ENCODE measurements at places on chromosomes 7 and 10. TPM values are rescaled to one million over a fixed set of nuclear protein-coding genes. Genes with fewer than 3 reads are reported as not detected.
A peak's percentile ranks its signal among the peaks of the same experiment; 100 is the strongest.

The CDNF gene
- 0.34 TPM for total RNA-seq

- DNase-seq: no peak
Measured at GRCh38 chr7:85102813-85103350, 84.0 kb downstream of the SEMA3D start.

DNA sequence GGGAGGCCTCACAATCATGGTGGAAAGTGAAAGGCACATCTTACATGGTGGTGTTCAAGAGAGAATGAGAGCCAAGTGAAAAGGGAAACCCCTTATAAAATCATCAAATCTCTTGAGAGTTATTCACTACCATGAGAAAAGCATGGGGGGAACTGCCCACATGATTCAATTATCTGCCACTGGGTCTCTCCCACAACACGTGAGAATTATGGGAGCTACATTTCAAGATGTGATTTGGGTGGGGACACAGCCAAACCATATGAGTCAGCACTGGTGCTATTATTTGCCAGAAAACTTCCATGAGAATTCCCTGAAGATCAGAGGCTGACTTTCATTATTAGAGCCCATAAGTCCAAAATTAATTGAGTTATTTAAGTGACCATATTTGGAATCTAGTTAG, 1001.2 kb upstream of the POT1 start:
- DNase-seq: no peak

- peak; percentile 31 for DNase-seq
Measured at GRCh38 chr7:1951159-1951536, 281.1 kb downstream of the ELFN1 start.

DNA sequence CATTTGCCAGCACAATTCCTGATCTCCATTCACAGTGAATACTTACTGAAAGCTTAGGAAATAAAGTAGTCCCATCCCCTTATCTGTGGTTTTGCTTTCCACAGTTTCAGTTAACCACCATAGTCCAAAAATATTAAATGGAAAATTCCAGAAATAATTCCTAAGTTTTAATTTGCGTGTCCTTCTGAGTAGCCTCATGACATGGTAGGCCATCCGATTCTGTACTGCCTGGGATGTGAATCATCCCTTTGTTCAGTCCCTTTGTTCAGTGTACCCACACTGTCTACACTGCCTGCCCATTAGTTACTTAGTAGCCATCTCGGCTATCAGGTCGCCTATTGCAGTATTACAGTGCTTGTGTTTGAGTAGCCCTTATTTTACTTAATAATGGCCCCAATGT, 14.2 kb downstream of the RAB11FIP2 start:
- no peak for DNase-seq

DNA sequence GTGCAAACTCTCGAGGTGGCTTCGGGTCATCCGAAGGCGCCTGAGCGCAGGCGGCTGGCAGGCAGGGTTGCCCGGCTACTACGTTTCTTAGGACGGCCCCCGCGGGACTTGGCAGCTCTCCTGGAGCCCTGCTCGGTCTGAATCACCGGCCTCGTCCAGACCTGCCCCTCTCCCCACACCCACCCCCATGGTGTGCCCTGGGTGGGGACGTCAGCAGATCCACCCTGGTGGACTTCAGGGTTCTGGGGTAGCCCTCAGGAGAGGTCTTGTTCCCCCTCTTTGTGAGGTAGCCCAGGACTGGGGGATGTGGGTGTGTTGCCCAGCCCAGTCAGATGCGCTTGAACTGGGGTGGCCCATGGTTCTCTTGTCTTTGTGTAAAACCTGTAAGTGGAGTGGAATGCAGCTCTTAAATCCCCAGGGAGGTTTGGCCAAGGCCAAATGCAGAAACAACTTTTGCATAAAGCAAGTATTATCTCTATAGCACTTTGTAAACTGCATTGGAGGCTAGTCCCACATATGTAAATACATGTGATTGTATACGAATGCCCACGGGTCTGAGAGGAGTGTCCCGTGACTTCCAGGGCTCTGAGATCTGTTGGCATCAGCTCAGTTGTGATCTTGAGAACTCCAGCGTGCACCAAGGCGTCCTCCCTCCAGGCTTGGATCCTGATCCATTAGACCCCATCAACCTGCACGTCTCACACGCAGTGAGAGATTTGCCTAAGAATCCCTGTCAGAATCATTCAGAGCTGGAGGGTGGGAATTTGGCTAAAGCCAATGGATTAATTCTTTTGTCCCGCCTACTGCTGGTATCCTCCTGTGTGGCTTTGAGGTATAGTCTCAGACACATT, 1.8 kb downstream of the PFKFB3 start:
- DNase-seq: no peak

The ASCC1 gene
- 40.2 TPM for total RNA-seq

DNA sequence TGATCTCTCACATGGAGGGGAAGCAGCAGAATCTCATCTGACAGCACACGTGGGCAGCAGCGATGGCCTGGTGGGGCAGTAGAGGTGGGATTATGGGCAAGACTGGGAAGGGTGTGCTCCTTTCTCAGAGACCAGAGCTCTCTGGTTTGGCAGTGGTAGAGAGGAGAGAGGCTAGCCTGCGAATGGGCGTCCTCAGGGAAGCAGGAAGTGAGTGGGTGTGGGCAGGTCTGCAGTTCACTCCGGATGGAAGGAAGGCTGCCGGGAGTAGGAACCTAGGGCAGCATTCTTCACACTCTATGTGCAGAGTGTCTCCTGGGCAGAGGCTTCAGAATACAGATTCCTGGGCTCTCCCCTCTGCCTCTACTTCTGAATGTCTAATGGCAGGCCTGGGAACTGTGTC, 162.8 kb upstream of the BMPER start:
- DNase-seq: no peak

DNA sequence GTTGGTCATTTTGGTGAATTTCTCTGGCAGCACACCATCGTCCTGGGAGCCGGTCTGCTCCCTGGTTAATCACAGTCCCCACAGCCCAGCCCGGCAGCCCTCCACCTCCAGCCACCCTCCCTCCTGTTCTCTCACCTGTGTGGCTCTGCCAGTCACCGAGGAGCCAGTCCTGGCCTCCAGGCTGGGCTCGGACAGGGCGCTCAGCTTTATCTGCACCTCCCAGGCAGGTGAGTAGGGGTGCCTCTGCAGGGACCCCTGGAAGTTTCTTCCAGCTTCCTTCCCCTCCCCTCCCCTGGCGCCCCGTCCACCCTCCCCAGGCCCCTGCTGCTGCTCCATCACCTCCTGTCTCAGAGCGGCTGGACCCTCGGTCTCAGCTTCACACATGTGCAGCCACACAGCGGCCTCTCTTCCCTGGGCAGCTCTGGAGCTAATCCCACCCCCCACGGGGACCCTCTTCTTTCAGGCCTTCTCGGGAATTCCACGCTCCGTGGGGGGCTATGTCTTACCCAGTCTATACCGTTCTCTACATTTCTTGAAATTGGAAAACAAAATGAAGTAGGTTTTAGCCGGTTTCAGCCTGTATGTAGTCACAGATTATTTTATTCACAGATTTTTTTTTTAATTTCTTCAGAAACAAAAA, 213.9 kb upstream of the PPP2R2D start:
- no peak for DNase-seq

The FAM107B gene
- 66.1 TPM for total RNA-seq

GRCh38 chr10:13074563-13075451, 25.2 kb upstream of the OPTN start:
- DNase-seq: peak; percentile 85

DNA sequence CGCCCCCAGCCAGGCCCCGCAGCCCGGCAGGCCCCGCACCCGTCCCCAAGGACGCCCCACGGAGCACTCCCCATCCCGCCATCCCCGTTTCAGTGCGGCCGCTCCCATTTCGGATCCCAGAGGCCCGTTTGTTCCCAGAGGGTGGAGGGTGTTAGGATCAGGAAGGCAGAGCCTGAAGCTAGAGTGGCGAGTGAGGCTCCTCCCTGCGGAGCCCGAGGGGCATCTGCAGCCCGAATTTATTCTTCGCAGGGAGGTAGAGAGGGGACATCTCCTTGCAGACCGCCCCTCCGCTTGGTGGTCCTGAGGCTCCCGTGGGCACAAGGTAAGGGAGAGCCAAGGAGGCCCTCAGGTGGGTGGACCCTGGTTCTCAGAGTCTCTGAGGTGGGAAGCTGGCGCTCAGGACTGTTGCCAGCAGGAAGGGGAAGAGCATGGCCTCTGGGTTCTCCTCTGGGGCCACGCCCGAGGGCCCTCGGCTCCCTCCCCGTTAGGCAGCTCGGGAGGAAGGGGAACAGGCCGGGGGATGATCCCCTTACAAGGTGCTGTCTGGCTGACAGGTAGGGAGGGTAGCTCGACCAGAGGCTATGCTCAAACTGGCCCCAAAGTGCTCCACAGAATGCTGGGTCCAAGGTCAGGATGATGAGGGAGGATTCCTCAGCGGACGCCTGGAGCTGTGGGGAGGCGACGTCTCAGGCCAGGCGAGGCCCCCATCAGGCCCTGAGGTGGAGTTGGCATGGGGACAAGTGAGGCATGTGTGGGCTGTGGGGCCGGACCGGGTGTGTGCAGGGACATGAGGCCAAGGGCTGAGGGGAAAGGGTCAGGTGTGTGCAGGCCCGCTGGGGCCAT, 17.4 kb downstream of the POLL start:
- no peak for DNase-seq

The NRP1 gene
- total RNA-seq: 31.7 TPM

DNA sequence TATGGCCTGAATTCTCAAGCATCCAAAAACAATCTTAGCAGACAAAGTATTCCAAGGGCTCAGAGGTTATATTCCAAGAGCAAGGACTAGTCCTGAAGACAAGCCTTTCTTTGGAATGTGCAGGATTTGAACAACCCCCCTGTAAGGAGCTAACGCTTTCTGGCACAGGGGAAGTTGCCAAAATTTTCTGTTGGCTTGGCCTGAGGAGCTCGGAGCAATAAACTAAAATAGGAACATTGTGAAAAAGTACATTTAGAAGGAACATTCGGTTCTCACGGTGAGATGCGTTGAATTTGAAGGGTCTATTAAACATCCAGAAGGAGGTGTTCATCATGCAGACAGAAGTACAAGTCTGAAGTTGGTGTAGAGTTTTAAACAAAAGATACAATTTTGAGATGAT, 1030.5 kb upstream of the CELF2 start:
- DNase-seq: no peak

GRCh38 chr10:11934262-11934661, 108.3 kb downstream of the UPF2 start:
- no peak for DNase-seq

- DNase-seq: no peak
Measured at GRCh38 chr10:3104251-3104918, 37.0 kb downstream of the PFKP start.

DNA sequence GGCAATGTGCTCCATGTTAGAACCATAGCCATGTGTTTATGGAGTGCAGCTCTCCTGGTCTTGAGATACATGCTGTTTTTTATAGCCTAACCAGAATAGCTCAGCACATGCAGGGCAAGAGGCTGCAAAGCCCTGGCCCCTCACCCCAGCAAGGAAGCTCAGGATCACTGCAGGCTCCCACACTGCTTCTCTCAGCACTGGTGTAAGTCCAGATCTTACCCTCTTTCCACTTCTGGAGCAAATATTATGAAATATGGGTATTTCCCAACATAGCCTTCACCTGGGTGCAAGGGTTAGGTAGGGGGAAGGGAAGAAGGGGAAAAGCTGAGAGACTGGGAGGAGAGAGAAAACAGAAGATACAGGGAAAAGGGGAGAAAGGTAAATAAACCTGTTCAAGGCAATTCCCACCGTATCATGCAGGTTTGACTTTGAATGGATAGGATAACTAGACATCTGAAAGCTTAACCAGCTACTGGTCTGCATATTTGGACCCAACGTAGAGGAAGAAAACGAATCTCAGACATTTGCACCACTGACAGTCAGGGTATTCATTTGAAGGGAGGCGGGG, 19.7 kb downstream of the SKIDA1 start:
- DNase-seq: no peak

The TMEM196 gene
- total RNA-seq: not detected

The FAM24B gene
- 8.0 TPM for total RNA-seq

DNA sequence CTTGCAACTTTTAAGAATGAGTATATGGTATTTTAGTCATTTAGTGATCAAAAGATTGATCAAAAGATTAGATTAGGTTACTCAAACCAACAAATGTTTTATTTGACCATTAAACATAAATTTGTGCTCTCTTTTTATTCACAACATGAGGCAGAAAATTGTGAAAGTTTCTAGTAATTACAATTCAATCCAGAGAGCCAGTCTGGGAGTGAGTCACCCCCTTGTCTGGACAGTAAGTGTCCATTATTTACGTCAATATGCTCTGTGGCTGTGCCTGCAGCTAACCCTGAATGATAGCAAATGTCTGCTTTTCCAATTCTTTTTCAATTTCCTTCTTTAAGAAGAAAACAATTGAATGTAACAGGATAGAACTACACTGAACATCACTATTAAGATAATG, 27.9 kb downstream of the GNG11 start:
- DNase-seq: peak; percentile 12

DNA sequence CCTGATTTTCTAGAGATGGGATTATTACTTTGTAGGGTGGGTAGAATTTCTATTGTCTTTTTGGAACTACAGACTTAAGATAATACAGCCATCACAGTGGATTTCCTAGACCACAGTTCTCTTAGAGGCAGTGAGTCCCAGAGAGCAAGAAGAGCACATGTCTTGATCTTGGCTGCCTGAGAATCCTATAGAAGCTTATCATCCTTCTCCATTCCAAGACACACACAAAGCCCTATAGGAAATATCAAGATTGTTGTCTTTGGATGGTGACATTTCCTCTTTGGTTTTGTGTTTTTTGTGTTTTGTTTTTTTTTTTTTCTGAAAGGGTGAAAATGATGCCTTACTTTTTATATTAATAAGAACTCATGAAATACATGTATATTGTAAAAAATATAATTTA, 143.1 kb downstream of the AHR start:
- DNase-seq: no peak

GRCh38 chr7:5501465-5501864, 77.8 kb upstream of the TNRC18 start:
- DNase-seq: no peak

DNA sequence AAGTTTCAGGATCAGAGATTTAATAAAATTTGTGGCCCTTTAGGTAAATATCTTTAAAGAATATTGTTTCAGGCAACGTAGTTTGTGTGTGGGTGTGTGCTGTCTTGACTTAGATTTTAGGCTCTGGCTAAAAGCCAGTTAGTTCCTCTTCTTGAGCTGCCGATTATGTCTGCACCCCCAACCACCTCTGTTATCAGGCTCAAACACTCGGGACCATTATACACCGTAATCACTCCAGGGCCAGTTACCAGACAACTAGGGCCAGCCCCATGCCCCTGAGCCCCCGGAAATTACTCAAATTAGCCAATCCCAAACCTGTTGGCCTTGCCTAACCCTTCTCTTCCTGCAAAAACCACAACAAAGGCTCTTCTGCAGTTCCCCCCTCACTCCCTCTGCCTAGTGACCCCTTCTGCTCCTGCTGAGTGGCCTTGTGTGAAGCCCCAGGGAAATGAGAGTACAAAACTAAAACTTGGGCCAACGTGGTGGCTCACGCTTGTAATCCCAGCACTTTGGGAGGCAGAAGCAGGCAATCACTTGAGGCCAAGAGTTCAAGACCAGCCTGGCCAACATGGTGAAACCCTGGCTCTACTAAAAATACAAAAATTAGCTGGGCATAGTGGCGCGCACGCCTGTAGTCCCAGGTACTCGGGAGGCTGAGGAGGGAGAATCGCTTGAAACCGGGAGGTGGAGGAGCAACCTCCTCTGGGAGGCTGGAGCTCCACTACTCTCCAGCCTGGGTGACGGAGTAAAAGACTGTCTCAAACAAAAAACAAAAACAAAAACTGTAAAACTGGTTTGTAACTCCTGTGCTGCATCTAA, 9.2 kb upstream of the HNRNPF start:
- no peak for DNase-seq

All from A673 (cell line).